ENCODE measurements at places on chromosomes 6 and 20.

DNA sequence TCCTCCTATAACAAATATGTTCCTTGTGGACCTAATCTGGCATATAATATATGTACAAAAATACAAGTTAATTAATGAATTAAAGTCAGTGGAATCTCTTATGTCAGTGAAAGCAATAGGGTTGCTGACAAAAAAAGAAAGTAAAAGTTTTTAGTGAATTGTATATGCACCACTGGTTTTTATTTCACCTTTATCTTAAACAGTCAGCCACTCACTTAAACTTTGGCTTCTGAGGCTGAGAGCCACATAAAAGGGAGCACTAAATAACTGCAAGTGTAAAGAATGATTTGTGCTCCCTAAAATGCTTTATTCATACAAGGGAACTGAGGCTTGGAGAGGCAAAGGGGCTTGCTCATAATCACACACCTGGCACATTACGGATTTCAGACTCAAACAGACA is 9.9 kb upstream of the F13A1 start:
- no peak for DNase-seq

DNA sequence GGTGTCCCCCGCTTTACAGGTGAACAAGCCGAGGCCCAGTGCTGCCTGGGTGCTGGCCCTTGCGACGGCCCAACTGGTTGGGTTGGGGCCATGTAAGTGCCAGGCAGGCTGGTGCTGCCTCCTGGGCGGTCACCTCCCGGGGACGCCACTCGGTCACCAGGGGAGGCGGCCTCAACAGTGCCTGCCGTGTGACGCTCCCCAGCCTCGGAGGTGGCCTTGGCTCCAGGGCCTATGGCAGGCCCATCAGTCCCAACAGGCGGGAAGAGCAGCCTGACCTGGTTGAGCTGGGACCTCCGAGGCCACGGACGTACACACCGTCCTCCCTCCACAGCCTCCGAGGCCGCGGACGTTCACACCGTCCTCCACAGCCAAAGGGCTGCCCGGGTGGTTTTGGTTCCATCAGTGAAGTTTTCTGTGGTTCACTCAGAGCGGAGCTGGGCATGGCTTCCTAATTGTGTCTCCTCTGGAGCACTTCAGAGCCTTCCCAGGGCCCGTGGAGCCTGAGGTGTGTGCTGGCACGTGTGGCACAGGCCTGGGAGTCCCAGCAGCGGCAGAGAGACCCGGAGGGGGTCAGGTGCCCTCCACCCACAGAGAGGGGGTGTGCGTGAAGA is 19.3 kb upstream of the SLCO4A1 start:
- no peak for DNase-seq

DNA sequence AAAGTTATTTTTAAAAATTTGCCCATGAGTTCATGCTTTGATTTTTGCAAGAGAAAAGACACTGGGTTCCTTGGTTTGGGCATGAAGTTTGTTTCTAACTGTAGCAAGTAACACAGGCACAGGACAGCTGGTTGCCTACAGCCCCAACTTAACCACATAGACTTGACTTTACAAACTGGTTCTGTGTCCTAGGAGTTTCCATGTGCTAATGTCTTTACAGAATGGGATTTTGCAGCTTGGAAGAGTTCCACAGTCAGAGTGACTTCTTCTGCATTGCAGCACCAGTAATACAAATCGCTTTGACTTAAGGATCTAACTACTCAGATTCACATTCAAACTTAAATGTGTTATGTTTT is 44.3 kb downstream of the OR2B2 start:
- no peak for DNase-seq

DNA sequence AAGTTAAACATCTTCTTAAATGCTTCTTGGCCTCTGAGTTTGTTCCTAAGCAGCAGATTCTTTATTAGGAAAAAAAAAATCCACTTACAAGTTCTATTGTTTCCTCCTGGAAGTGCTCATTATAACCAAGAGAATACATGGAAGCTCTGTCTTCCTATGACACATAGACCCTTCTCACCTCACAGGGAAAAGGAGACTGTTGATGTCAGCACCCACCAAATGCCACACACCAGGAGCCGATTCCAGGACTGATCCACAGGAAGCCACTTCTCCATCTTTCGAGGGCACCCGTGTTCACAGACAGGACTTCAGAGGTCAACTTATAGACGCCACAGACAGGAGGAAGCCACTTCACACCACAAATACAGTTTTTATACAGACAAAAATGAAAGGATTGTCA is 13.4 kb upstream of the BNIP5 start:
- peak; percentile 52 for DNase-seq

DNA sequence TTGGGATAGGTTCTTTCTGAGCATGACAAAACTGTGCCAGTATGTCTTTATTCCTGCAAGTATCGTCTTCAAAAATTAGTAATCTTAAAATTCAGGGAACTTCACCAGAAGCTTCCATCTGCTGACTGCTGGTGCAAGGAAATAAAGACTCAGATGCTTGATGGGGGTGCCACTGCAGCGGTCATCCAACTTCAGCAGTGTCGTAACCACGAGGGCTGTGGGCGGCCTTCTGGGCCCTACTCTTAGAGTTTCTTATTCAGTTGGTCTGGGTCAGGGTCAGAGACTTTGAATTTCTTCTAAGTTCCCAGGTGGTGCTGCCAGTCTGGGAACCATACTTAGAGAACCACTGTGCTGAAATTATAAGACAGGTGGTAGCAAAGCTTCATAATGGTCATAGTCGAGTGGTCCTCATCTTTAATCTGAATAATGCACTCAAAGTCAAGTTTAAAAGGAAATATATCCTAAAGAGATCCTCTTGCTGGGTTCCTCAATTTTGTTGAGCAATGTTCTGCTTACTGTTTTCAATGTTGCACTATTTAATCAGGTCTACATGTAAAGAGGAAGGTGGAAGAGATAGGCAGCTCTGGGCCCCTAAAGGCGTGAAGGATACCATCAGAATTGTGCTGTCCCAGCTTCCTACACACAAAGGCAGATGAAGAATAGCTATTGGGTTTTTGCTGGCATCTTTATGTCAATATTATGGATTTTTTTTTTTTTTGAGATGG is 165.4 kb upstream of the GMDS start:
- no peak for DNase-seq

DNA sequence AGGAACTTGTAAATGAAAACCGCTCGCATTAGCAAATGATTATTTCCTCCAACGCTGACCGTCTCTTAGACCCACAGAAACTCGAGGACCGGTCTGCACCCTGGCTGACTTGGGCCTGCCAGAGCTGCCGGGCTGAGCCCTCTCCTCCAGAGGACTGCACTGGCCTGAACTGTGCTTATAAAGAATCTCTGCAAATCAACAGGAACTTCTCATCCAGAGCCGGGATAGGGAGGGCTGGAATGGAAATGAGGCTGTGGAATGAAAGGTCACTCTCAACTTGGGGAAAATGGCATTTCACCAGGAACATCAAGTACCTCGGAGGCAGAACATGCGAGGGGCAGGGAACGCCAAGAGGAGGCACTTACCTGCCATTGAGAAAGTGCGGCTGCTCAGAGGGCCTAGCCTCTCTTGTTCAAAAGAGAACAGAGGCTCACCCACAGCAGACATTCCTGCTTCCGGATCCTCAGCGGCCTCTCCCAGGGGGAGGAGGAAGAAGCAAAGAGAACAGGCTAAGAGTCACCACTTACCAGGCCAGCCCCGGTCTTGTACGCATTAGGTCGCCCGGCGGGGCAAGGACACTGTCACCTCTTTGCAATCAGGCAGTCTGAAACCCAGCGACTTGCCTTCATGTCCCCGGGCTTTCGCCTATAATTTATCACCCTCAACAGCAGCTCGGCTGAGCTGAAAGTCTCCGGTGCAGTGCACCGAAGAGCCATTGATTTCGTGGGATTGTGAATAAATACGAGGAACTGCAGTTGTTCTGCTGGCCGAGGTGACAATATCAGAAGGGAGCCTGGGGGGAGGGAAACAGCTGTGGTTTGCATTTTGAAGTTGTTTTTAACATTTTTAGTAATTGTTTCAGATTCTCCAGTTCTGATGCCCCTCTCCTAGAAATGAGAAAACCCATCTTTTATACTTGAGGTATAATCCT is 37.6 kb downstream of the ZMYND8 start:
- peak; percentile 66 for DNase-seq

DNA sequence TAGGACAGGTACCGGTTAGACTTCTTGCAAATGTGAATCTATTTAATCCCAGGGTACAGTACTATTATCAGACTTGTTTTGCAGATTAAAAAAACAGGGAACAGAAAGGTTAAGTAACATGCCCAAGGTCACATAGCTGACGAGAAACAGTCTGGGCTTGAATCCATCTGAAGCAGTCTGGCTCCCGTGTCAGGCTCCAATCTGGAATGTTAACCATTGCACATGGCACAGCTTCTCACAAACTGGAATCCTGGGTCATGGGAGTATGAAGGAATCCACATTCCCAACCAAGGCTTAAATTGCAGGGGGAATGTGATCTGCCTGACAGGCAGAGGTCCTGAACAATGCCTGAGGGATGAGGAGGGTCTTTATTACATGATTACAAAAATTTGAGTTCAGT is 187.5 kb upstream of the SPTLC3 start:
- no peak for DNase-seq

GRCh38 chr6:107493158-107494057 is 3.5 kb downstream of the SOBP start:
- peak; percentile 20 for DNase-seq

GRCh38 chr20:47359530-47360296 is 3.2 kb upstream of the ZMYND8 start:
- DNase-seq: no peak

GRCh38 chr20:41001497-41001896 is 27.1 kb upstream of the TOP1 start:
- no peak for DNase-seq

GRCh38 chr6:16769986-16770376 is 8.7 kb upstream of the ATXN1 start:
- peak; percentile 92 for DNase-seq

DNA sequence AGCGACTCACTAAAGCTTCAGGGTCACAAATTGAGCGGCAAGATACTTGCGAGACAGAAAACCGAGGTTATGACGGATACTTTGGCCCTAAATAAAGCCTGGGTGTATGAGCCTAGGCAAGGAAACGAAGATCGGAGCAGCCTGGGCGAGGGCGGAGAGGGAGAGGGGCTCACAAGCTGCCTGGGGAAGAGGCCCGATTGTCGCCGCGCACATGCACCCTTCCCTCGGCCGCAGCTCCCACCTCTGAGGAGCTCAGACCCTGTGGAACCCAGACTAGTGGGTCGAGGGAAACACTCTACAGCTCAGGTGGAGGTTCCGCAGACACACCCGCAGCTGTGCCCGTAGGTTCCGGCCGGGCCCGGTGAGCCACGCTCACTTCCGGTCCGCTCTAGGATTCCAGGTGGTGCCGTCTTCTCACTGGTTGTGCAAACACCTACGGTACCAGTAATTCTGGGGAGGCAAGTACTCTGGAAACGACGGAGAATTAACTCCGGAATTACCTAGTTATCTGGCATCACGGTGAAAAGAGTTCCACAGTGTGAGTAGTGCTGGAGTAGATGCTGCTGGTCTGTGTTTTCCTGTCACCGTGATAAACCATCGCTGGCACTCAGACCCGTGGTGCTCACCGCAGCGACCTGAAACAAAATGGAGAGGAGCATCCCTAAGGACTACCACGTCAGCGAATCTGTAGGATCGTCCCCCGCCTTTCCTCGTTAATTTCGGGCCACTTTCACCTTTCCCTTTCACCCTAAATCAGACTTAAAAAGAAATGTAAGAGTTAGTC is 61.5 kb downstream of the GPX5 start:
- DNase-seq: peak; percentile 61

DNA sequence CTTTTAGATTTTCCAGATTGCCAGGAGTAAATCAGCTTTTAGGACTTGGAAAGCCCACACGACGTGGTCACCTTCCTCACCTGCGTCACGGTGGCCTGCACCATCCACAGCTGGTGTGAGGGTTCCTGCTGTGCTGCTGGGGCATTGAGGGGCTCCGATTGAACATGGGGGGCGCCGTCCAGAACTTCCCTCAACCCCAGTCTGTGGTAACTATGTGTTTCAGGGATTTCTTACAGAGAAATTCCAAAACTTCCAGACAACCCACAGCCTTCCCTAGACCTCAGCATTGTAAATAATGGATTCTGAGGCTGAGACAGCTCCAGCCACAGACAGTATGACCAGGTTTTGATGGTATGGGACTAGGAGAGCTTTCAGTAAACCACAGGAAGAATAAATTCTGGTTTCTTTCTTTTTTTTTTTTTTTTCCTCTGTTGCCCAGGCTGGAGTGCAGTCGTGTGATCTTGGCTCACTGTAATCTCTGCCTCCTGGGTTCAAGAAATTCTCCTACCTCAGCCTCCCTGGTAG is 46.7 kb upstream of the IRF4 start:
- DNase-seq: peak; percentile 92

DNA sequence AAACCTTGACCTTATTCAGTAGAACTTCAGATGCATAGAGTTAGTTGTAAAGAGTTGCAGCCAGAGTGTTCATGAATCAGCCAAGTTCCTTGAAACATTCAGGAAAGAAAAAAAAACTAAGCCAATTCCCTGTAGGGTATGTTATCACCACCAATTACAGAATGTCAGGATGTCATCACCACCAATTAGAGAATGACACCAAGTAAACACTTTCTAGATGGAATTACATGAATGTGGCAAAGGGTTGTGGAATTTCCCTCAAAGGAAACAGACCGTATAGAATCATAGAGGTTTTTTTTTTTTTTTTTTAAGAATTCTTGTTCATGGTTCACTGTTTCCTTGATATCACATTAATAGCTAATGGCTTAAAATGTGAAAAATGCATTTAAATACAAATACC is 472.1 kb upstream of the RNF217 start:
- peak; percentile 42 for DNase-seq

GRCh38 chr6:155778336-155778735 is 322.7 kb upstream of the NOX3 start:
- no peak for DNase-seq

- DNase-seq: no peak
These were observed 4.8 kb upstream of the PRSS16 start for GRCh38 chr6:27242589-27243265.

GRCh38 chr6:163094881-163095280 is 319.6 kb upstream of the QKI start:
- DNase-seq: no peak

DNA sequence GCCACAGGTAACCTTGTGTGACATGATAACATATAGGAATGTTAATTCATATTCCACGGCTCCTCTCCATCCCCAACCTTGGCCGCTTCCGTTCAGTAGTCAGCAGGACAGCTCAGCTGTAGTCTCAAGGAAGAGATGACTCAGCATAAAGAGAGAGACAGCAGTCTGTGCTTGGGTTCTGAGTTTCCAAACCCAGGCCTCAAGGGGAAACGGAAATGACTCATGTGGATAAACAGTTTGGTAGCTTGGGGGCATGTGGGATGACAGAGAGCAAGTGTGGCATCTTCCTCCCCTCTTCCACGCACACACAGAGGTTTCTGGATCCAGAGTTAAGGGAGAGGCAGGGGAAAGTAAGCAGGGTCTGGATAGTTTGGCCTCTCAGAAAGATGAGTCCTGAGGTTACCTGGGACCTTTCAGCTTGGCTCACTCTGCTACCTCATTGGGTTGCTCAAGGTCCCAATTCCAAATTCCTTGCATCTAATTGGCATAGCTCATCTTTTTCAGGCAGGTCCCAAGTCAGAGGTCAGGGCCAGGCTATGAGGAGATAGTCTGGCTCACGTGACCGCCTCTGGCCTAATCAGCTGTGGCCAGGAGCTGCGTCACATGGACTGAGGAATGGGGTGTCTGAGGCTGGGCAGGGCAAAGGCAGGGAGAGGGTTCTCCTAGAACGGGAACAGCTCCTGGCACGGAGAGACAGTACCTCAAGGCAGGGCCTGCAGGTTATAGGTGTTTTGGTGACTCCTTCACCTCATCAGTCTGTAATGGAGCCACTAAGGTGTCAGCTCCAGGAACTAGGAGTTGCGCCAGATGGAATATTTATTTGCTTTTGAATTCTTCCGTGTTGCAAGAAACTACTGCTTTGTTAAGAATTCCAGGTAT is 36.5 kb upstream of the MLN start:
- DNase-seq: peak; percentile 94

Data from astrocyte (in vitro differentiated cells and primary cell).